Stimulated activated CD8-positive, alpha-beta memory T cell treated with anti-CD3 and anti-CD28 coated beads, Interleukin-2, amount 100 ng/mL, for 1 hour (primary cell): ENCODE measurements at places on chromosomes 1 and 21.

DNA sequence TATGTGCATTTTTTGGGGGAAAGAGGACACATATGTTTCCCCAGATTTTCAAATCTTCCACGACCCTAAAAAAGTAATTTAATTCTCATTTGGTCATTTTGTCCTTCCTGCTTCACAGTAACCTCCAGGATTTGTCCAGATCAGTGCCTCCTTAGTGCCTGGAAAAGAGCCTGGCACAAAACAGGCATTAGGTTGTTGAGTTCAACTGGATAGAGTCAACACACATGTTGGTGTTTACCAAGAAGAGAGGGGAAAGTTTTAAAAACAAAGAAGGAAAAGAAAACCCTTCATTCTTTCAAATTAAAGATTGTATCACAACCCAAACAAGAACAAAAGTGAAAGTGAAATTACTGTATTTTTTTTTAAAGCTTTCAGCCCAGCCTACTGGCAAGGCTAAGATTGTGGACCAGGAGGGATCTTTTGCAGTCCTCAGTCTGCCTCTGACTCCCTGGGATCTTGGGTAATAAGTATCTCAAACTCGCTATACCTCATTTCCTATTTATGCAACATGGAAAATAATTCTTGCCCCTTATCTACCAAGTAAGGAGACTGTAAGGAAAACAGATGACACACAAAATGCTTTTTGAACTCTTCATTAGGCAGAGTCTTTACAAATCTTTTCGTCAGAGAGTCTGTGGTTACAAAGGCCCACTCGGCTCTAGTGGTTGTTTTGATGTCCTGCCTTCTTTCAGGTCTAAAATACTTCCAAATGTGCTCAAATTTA is 57.8 kb downstream of the ZNF281 start:
- no peak for DNase-seq

GRCh38 chr1:155219592-155220031 is 11.1 kb downstream of the MTX1 start:
- no peak for DNase-seq

DNA sequence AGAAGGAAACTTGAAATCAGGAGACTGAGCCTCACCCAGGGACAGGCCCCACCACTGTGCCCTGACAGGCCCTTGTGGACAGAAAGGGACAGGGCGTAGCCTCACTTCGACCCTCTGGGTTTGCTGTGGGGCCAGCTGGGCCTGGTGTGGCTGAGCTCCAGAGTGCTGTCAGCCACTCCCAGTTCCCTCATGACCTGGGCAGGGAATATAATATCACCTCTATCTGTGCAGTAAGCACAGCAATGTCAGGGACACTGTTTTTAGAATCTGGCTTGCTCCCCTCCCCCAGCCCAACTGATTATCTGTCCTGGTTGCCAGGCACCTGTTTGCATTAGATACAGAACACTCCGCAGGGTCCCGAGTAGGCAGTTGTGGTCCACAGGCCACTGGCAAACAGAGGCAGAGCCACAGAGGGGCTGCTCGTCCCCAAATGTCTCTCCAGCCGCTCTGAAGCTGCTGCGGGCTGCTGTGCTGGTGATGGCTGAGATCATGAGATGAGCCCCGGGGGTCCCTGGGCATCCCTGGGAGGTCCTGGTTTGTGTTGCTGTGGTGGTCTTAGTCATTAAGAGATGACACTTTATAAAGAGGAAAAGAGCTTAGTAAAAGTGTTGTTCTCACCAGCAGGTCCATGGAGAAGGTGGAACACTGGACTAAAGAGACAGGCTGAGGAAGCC is 51.6 kb downstream of the ETS2 start:
- DNase-seq: no peak

DNA sequence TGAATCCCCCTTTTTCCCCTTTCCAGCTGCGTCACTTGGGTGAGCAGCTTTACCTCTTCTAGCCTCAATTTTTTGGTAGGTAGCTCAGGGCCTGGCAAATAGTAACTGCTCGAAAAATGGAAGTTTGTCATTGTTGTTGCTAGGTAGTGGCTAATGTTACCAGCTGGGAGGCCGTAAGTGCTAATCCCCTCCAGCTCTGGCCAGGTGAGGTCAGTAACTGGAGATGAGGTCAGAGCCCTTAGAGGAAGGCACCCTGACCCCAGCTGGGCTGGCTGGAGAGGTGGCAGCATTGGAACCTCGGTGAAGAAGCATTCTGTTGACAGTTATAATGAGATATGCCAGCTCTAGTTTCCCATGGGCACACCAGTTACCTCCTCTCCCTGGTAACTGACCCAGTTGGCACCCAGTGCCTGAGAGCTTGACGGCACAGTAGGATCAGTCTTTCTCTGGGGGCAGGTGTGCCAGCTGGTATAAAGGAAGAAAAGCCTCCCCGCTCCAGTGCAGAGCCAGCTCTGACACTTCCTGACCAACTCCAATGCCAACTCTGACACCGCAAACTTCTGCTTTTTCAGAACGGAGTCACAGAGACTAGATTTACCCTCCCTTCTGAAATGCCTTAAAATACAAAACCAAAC is 35.0 kb upstream of the SLC2A1 start:
- no peak for DNase-seq

- peak; percentile 47 for DNase-seq
Observed at GRCh38 chr1:154878371-154879037, 8.4 kb upstream of the KCNN3 start.

DNA sequence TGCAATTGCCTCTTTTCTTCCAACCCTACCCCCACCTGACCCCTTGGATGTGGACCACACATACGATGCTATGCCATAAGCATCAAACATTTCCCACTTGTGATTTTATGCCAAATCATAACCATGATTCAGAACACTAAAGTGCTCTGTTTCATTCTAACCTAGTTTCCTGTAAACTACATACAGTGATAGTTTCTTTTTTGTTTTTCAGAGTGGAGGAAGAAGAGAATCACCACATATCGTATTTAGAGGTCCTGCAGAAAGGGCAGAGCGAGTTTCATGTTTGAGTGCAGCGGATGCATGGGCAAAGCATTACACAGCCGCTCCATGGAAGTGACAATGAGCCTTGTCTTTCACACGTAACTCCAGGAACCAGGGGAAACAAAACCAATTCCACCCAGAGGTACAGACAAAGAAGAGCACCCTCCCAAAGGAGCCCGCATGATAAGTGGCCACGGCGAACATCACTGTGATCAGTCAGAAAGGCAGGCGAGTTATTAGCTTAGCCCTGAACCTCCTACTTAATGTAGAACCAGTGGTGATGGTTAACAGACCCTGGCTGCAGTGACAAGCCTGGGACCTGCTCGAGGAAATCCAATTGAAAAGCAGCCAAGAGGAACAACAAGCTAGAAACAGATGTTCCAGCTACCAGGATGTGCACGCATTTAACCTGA is 64.0 kb upstream of the ZNF281 start:
- no peak for DNase-seq

- DNase-seq: no peak
Observed at GRCh38 chr21:19523746-19524145, 1120.2 kb upstream of the TMPRSS15 start.

- DNase-seq: no peak
Observed at GRCh38 chr1:152566681-152567080, at the start of gene LCE3E. TSS of gene LCE3E (minus strand) at chr1:152566780. CDS start at chr1:152566208, 572 bp downstream.

- DNase-seq: no peak
Observed at GRCh38 chr1:234069760-234070159, 165.3 kb downstream of the SLC35F3 start.

- DNase-seq: no peak
Observed at GRCh38 chr1:4916610-4917009, 262.2 kb downstream of the AJAP1 start.

GRCh38 chr21:45950740-45951515 is 30.6 kb upstream of the COL6A1 start:
- DNase-seq: no peak

GRCh38 chr1:191675856-191676783 is 482.1 kb upstream of the RGS18 start:
- DNase-seq: no peak

GRCh38 chr1:232951180-232951579 is 769 bp downstream of the NTPCR start:
- DNase-seq: no peak

GRCh38 chr1:228169345-228169744 is 3.7 kb downstream of the IBA57 start:
- no peak for DNase-seq

DNA sequence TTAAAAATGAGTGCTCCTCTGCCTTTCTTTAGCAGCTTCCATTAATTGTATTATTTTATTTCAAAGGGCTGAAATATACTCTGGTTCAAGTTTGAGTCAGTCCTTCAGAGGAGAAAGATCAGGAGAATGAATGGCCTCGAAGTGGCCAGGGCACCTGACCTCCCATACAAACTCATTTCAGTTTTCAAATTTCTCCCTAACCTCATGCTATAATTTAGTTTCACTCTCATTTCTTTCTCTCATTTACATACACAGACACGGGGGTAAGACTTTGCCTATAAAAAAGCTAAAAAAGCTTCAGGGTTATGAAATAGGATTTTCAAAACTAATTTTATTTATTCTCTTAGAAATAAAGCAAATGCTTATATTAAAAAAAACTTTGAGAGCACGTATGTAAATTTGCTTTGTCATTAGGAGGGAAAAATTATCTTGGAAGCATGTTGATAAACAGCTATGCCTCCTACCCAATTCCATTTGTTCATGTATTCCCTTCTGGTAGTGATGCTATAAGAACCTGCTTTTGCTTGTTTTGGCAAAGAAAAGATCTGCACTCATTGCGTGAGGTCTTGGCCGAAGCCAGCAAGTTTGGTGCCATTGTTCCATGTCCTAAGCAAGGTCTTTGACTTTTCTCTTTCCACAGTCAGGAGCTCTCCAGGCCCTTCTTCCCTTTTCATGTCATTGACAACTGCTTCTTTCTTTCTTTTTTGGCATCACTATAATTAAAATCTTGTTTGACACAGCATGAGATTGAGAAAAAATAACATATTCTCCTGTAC is 80.4 kb upstream of the LRRC53 start:
- no peak for DNase-seq

- no peak for DNase-seq
Observed at GRCh38 chr1:78333502-78333901, 157.3 kb upstream of the PTGFR start.

DNA sequence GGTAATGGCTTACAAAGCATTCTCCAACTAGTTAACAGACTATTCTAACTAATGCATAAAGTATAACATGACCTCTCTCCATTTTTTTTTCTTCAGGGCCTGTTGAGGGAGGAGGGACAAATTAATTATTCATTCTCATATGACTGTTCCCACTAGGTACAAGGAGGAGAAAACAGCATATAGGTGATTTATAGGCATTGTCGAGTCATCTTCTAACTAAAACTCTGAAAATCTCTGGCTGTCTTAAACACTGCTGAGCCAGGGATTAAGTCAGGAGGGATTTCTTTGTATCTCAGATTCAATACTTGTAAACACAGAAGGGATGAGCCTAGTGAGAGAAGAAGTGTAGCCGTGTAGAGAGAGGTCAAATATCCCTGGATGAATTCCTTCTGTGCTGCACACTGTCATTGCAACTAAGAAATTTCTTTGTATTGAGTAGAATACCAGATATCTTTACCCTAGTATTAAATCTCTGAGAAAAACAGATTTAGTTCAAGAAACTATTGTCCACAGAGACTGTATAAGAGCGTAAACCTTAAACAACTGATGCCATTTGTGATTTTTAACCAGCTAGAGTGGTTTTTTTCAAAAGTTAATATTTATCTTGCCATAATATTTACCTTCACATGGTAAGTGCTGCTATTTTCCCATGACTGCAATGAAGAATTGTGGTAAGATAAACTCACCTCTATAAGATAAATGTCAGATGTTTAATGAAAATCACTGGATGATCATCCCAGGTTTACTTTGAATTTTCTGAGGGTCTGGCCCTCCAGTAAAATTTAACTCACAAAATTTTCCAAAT is 465.3 kb downstream of the RWDD3 start:
- DNase-seq: no peak

DNA sequence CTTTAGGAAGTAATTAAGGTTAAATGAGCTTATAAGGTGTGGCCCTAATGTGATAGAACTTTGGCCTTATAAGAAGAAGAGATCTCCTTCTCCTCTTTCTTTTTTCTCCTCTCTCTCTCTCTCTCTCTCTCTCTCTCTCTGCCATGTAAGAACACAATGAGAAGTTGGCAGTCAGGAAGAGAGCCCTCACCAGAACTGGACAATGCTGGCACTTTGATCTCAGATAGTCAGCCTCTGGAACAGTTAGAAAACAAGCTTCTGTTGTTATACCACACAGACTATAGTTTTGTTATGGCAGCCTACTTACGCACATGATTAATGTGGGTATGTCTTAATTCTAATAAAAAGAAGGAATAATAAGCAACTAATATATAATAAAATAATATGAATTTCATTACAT is 444.2 kb upstream of the LRRC7 start:
- DNase-seq: no peak

DNA sequence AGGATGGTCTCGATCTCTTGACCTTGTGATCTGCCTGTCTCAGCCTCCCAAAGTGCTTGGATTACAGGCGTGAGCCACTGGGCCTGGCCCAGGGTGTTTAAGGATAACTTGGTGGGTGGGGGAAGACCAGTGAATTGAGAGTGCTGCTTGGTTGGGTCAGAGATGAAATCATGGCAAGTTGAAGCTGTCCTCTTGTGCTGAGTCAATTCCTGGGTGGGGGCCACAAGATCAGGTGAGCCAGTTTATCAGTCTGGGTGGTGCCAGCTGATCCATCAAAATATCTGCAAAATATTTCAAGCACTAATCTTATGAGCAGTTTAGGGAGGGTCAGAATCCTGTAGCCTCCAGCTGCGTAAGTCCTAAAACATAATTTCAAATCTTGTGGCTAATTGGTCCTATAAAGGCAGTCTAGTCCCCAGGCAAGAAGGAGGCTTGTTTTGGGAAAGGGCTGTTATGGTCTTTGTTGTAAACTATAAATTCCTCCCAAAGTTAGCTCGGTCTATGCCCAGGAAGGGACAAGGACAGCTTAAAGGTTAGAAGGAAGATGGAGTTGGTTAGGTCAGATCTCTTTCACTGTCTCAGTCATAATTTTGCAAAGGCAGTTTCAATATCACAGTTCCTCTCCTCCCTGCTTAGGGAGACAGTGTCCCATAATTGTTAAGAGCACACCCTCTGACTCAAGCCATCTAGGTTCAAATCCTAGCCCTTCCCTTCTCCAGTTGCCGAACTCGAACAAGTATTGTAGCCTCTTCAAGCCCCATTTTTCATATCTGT is 66.8 kb upstream of the BACH1 start:
- DNase-seq: no peak

DNA sequence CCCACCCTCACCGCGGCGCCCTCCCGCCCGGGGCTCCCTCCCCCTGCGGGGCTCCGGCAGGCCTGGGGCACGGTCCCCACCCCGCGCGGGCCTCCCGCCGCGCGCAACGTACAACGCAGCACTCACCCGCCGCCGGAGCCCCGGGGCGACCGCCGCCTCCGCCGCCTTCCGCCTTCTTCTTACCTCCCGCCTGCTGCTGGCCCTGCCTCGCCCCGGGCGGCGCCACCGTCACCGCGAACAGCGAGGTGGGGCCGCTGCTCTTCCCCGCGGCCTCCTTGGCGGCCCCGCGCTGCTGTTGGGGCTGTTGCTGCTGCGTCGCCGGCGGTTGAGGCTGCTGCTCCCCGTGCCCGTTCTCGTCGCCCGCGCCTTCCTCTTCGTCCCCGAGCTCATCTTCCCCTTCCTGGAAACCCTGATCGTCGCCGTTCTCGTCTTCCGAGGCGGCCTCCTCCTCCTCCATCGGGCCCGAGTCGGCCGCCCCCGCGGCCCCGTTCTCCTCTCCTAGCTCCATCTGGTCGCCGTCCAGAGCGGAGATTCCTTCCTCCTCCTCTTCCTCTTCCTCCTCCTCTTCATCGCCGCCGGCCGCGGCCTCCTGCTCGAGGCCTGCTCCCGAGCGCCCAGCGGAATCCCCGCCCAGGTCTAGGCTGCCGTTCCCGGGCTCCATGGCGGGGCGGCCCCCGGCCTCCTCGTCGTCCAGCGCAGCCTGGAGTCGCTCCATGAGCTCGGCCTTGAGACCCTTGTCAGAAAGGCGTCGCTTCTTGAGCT is 671 bp downstream of the HNRNPU start:
- DNase-seq: no peak
